ENCODE measurements at places on chromosomes 6 and 20.

- DNase-seq, result no peak
Observed at GRCh38 chr20:33518071-33518470, 28.2 kb downstream of the CBFA2T2 start.

GRCh38 chr6:169896826-169897456 lies 145.5 kb downstream of the ERMARD start:
- DNase-seq, result no peak

DNA sequence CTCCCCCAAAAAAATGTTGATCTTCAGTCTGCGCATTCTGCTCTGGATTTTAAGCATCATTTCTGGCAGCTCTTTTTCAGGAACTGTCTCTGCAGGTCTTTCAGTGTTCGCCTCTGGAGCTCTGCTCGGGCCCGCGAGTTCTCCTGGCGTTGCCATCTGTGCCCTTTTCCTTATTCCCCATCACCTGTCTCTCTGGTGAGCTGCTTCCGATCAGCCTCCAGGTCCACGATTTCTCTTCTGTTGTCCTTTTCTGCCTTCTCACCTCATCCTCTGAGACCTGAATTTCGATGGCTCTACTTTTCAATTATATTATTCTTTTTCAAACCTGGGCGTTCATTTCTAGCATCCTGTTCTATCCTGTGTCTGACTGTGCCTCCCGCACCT lies 590 bp upstream of the MAP1LC3A start:
- no peak for DNase-seq

DNA sequence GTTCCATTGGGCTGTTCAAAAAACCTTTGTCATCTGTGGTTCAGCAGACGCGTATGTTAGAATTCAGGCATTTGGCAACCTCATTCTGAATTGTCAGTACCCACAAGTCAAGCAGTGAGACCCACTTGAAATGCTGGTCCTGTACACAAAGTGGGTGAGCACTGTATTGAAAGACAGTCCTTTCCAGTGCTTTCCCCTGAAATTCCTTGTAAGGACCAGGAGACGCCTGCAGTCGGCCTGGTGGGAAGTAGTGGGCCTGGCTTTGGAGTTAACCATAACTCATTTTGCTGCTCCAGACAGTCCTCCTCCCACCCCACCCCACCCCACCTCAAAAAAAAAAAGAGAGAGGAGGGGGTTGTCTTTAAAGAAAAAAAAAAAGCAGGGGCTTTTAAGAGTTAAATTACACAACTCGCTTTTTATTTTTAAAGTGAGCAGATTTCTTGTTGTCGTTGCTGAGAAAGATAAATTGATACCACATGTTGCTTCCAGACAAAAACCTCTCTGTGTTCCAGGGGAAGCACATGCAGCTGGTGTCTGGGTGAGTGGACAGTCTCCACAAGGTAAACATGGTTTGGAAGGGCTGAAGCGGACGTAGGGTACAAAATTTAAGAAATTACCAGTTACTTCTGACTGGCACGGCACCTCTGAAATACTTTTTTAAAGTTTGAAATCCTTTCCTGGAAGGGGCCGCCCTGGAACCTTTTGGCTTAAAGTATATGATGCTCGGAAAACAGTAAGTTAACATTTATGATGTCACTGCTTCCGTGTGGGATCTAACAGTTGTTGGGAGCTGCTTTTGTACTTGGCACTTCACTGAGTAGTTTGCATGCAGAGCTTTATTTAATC lies 95.3 kb downstream of the FOXO3 start:
- DNase-seq, result peak; percentile 35

GRCh38 chr20:19974630-19975435 lies 42.3 kb upstream of the NAA20 start:
- peak; percentile 54 for DNase-seq

GRCh38 chr6:157427969-157428368 lies 47.0 kb downstream of the ZDHHC14 start:
- DNase-seq, result no peak

- DNase-seq, result no peak
Observed at GRCh38 chr6:26198722-26199056, 111.5 kb downstream of the HFE start.

DNA sequence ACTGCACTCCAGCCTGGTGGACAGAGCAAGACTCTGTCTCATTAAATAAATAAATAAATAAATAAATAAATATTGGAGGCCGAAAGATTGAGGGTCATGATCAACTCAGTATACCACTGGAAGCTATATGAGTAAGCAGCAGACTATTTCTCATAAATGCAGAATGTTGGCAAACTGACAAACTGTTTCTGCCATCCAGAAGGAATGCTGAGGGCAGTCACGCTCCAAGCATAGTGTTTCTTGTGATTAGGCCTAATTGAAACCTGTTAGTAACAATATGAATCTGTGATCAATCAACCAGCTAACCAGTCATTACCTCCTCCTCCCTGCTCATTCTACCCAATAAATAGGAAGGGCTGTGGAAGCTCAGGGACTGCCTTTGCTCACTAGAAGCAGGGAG lies 15.2 kb upstream of the KCNK15 start:
- DNase-seq, result no peak

- peak; percentile 41 for DNase-seq
Observed at GRCh38 chr6:41577356-41578216, 31.4 kb downstream of the FOXP4 start.
